ENCODE measurements at places on chromosomes 4 and X.
A peak's percentile ranks its signal among the peaks of the same experiment; 100 is the strongest.

DNA sequence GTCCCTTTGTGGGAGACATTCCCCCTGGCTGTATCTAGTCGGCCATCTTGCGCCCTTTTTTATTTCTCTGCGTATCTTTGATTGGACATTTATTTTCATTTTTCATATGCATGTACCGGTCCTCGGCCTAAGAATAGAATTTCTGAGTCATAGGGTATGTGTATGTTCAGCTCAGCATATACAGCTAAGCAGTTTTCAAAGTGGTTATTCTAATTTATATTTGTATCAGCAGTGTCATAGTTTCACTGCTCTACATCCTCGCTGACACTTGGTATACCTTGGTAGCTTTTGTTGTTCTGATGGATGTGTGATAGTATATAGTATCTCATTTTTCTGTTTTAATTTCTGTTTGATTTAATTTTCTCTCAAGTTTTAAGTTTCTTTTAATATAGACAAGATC, 38.7 kb downstream of the BEX3 start:
- no peak for DNase-seq

GRCh38 chrX:117808426-117808825, 308.2 kb downstream of the KLHL13 start:
- no peak for DNase-seq

- peak; percentile 86 for DNase-seq
Observed at GRCh38 chrX:48071064-48071985, at the start of gene ZNF630. ZNF630 (minus strand) TSS chrX:48071640; CDS start chrX:48066886, 4,754 bp downstream.

DNA sequence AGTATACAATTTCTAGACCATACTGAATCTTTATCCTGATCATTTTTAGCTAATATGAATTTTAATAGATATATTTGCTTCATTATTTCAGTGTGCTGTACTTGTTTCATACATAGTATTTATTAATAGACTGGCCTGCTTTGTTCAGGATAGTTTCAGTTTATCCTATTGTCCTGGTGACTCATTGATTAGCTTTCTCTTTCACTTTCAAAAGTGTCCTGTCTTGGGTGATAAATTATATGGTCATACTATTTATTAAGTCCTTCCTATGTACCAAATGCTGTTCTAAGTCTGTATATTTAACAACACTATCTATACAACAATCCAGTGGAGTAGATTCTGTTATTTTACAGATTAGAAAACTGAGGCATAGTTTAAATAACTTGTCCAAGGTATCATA, 153.8 kb upstream of the RAPGEF2 start:
- DNase-seq: no peak

GRCh38 chrX:68997511-68997910, 167.7 kb downstream of the PJA1 start:
- DNase-seq: no peak
